ENCODE measurements at places on chromosomes 4 and X.

- no peak for DNase-seq
Measured at GRCh38 chrX:31213941-31214340, 142.1 kb upstream of the FTHL17 start.

- no peak for DNase-seq
Measured at GRCh38 chrX:7111518-7111917, 36.0 kb upstream of the STS start.

DNA sequence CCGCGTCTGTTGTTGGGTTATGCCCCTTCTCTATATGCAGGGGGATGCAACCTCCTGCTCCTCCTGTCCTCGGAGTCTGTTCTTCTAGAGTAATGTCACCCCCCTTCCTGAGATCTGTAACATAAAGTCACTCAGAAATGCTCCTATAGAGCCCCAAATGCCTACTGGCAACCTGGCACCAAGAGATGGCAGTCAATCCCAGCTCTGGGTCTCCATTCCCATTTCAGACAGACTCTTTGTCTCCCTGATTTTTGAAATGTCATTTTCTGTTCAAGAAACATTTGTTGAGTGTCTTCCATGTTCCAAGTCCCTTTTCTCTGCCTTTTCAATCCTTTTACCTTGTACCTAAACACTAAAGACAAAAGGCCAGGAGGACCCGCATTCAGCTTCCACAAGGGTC, 9.6 kb upstream of the PRDM8 start:
- no peak for DNase-seq

DNA sequence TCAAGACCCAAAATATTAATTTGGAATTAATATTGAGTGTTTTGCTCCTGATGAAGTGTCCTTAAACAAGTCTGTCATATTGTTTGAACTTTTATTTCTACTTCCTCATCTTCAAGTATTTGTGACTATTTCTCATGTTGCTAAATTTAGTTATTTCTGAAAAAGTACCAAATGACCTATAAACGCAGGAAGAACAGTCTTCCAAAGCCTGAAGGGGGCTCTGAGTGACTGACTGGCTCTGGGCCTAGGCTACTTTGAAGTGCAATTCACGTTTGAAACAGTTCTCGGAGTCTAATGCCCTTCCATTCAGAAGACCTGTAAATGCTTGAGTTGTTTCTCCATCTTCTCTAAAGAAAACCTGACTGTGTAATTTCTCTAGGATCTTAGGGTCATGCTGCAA, 26.5 kb downstream of the GALNT7 start:
- no peak for DNase-seq

- DNase-seq: no peak
Measured at GRCh38 chr4:6465955-6466354, 6.5 kb downstream of the PPP2R2C start.

GRCh38 chr4:80393970-80394250, 58.4 kb downstream of the CFAP299 start:
- DNase-seq: no peak

DNA sequence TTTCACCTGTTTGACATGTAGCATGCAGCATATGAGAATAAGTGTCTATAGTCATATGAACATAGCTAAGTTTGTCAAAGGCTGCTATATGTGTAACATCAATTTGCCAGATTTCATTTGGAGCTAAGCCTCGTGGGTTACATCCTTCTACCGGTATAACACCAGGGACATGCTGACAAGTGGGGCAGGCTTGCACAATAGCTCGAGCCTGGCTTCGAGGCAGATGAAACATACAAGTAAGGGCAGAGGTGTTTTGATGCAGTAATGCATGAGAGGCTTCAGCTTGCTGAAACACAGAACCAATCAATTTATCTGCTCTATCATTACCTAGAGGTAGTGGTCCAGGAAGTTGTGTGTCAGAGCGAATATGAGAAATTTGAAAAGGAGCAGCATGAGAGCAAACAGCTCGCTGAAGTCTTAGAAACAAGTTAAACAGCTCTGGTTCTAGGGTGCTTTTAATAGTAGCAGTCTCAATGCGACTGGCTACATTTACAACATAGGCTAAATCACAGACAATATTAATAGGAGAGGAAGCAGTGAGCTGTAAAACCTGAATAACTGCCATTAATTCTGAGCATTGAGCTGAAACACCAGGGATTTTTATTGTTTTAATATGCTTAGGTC, 14.9 kb upstream of the UGDH start:
- DNase-seq: no peak

DNA sequence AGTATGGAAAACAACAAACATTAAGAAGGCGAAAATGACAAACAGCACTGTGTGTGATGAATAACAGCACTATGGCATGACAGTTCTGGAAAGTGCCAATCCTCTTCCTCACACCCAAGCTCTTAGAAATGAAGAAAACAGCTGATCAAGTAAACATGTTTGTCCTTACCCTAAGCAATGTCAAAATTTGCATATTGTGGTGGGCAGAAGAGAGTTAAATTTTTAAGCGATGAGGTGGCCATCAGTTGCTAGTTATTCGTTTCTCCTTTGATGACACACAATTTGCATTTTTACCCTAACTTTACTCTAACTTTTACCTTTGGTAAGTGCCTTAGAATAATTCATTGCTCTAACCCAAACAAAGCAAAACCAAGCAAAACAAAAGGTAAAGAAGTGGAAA, 8.8 kb downstream of the PROM1 start:
- no peak for DNase-seq

- DNase-seq: no peak
Measured at GRCh38 chrX:1134156-1134555, 78.3 kb downstream of the CRLF2 start.

DNA sequence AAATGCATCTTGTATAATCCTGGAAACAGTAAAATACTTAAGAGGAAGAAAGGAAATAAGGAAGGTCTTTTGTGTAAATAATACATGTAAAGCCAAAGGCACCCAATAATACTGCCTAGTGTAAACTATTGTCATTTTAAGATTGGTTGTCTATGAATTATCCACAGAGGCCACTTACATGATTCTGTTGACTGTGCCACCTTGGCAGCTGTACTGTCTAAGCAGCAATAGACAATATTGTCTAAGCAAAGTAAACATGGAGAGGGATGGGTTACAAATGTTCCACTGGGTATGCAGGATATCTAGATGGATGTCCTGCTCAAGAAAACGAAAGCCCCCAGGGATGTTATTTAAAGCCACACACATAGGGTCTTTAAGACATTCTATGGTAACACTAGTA, 19.4 kb downstream of the BEND4 start:
- no peak for DNase-seq

All from activated T-cell treated with anti-CD3 and anti-CD28 coated beads, Interleukin-2, amount 50 U/mL, for 1 hour (primary cell).